Lung (tissue), 17 donors: ENCODE measurements at places on chromosomes 11 and 22. TPM values are rescaled to one million over a fixed set of nuclear protein-coding genes. Genes with fewer than 3 reads are reported as not detected.
A peak's percentile ranks its signal among the peaks of the same experiment; 100 is the strongest.

Gene POU2AF3
- total RNA-seq, result 4.2 TPM

GRCh38 chr11:61092280-61092766 lies 10.0 kb upstream of the CD5 start:
- peak; percentile 3 for DNase-seq

GRCh38 chr11:118171269-118172062 lies 5.0 kb downstream of the SCN2B start:
- DNase-seq, result peak; percentile 84

GRCh38 chr11:132540581-132540980 lies 991.7 kb downstream of the OPCML start:
- DNase-seq, result no peak

Gene RAG2
- total RNA-seq, result not detected

Gene PRRG4
- 6.3 TPM for total RNA-seq

- DNase-seq, result no peak
Observed at GRCh38 chr11:64223001-64223651, 2.9 kb downstream of the TRPT1 start.

- no peak for DNase-seq
Observed at GRCh38 chr11:27418356-27418755, 54.2 kb downstream of the LGR4 start.

GRCh38 chr22:23121000-23121421 lies 20.8 kb downstream of the RSPH14 start:
- no peak for DNase-seq

Gene SYT13
- 0.25 TPM for total RNA-seq

- no peak for DNase-seq
Observed at GRCh38 chr22:32020117-32020516, 22.9 kb upstream of the SLC5A1 start.

Gene MS4A4A
- 11.1 TPM for total RNA-seq

Gene C11orf91
- 3.6 TPM for total RNA-seq

DNA sequence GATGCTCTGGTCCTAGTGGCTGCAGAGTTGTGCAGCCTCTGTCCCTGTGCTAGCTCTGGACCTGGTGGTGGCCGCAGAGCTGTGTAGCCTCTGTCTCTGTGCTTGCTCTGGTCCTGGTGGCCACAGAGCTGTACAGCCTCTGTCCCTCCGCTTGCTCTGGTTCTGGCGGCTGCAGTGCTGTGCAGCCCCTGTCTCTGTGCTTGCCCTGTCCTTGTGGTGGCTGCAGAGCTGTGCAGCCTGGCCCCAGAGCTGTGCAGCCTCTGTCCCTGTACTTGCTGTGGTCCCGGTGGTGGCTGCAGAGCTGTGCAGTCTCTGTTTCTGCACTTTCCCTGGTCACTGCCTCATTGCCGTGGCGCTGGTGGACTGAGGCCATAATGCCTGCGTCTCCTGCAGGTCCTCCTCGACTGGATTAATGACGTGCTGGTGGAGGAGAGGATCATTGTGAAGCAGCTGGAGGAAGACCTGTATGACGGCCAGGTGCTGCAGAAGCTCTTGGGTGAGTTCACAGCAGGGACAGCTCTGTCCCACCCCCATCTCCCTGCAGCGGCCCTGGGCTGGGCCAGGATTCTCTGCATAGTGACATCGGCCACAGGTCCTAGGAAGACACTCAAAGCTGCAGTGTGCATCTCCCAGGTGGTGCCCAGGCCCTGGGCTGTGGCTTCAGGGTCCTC lies 61.9 kb upstream of the PARVG start:
- DNase-seq, result no peak

Gene KCNC1
- not detected for total RNA-seq

- no peak for DNase-seq
Observed at GRCh38 chr11:63910675-63911074, 6.3 kb downstream of the RCOR2 start.

DNA sequence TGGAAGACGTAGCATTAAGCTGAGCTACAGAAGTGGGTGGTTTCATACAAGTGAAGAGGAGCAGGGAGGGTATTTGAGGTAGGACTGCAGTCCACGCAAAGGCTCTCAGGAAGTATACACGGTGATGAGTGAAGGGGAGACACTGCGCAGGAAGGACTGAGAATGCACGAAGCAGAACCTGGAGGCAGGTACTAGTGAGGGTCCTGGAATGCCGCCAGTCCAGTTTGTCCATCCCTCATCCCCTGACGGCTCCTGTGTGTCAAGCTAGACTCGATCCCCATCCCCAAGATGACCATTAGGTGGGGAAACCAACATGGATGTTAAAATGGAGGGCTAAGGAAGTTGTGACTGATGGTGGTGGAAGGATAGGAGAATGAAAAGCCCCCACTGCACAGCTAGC lies 23.8 kb downstream of the ART5 start:
- no peak for DNase-seq

Gene OR4A16
- total RNA-seq, result not detected

- DNase-seq, result no peak
Observed at GRCh38 chr22:28299309-28299708, 380.3 kb upstream of the PITPNB start.

GRCh38 chr22:26722159-26722558 lies 64.8 kb downstream of the MIAT start:
- DNase-seq, result no peak

GRCh38 chr11:62124186-62125113 lies 639 bp downstream of the INCENP start:
- peak; percentile 51 for DNase-seq

Gene C11orf97
- 14.7 TPM for total RNA-seq

DNA sequence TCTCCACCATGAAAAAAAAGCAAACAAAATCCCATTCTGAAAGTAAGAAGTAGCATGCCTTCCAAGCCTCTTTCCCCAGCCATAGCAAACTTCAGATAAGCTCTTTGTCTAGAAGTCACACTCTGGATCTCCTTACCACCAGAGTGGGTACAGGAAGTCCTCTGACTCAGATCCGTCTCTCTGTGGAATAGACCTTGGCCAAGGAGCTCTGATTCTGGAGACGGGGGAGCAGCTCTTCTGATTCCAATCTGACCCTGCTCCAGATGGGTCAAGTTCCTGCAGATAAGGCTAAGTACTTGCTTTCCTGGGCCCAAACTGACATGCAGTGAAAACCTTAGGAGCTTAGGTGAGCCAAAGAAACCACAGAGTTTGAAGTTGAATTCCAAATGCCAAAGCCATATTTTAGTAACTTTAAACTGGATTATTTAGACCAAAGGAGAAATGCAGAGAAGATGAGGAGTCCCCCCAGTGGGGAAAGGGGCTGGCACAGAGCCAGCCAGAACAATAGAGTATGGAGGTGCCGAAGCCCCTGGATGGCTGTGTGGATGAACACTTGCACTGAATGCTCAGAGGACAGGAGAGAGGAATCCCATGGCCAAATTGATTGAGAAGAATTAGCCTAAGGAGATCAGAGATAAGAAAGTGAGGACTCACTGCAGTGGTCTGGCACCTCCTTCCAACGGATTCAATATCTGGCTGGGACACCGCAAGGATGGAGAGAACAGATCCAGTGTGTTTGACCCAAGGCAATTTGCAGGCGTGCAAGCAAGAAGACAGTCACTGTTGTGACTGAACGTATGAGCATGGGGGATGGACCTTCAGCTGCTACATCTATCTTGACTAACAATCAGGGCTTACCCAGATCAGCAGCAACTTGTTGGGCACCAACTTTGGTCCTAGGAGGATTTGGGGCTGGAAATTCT lies 54.9 kb downstream of the ENDOD1 start:
- no peak for DNase-seq
